ENCODE measurements at places on chromosomes 1 and 21.

GRCh38 chr1:207495801-207496792 is at the start of gene CR1:
TSS of gene CR1 (plus strand) at chr1:207496157. CDS start at chr1:207496268, 111 bp downstream.
- peak; percentile 13 for DNase-seq

- no peak for DNase-seq
Observed at GRCh38 chr1:79588719-79589118, 582.2 kb upstream of the ADGRL4 start.

GRCh38 chr1:205359771-205360565 is 3.2 kb upstream of the KLHDC8A start:
- no peak for DNase-seq

DNA sequence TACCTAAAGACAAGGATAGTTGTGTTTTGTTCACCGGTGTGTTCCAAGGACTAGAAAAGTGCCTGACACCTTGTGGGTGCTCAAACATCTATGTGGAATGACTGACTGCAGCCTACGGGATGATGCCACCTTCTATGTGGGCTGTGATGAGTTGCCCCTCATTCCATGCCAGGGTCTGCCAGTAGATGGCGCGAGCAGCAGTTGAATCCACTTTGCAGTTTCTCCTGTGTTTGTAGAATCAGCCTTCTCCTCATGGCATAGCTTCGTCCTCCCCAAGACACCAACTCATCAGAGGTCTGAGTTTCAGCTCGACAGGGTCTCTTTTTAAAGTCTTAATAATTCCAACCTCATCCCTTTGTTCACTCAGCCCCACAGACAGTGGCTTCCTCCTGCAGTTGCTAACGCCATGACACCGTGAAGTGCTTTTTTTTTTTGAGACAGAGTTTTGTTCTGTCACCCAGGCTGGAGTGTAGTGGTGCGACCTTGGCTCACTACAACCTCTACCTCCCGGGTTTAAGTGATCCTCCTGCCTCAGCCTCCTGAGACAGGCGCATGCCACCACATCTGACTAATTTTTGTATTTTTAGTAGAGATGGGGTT is 133.7 kb downstream of the CAPN8 start:
- peak; percentile 64 for DNase-seq

DNA sequence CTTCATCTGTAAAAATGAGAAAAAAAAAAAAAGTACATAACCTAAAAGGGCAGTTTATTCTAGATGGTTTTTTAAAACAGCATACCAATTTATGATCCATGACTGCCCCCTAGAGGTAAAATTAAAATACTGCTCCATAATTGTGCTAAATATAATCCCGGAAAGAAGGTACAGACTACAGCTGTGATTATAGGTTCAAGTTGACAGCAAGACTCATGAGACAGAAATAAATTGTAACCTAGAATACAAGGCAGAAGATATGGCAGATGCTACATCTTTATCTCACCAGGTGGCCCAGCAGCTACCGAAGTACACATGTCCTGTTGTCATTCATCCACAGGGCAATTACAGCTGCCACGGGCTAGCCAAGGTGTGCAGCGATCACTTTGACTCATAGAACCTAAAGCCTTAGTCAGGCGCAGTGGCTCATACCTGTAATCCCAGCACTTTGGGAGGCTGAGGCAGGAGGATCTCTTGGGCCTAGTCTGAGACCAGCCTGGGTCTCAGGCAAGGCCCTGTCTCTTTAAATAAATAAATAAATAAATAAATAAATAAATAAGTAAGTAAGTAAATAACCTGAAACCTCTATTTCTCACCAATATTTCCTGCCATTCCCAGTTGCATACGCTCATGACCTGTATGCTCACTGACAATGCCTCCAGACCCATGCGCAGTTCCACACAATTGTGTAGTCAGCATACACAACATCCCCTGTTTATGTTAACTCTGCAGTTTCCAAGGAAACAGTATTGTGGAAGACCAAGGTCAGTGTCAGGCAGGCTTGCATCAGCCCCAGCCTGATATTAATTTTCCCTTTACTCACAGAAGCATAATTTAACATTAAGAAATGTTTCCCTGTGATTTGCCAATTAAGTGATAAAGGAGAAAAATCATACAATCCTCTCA is 18.3 kb upstream of the PPIE start:
- DNase-seq = peak; percentile 71

- peak; percentile 80 for DNase-seq
Observed at GRCh38 chr1:212595787-212596714, 12.5 kb upstream of the ATF3 start.

DNA sequence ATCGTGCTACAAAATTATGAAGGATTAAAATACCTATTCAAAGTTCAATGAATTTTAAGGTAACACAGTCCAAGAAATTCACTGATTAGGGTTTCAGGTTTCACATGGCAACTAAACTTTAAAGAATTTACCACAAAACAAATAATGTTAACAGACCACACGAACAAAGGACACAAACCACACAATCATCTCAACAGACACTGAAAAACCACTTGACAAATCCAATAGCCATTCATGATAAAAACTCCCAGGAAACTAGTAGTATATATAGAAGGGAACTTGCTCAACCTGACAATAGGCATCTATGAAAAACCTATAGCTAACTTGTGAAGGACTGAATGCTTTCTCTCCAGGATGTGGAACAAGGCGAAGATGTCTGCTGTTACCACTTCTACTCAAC is 21.1 kb upstream of the SH2D5 start:
- no peak for DNase-seq

DNA sequence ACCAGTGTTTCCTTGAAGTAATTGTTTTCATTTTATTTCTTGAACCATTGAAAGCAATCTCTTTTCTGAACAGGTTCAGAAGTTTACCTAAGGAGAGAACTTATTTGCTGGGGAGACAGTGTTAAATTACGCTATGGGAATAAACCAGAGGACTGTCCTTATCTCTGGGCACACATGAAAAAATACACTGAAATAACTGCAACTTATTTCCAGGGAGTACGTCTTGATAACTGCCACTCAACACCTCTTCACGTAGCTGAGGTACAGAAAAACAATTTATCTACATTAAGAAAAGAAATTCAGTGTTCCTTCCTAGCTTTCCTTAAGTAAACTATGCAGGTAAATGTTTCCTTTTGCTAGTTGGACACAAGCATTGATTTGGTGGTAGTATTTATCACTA is 27.4 kb downstream of the AGL start:
- no peak for DNase-seq

- DNase-seq = no peak
Observed at GRCh38 chr1:41466146-41466545, 18.3 kb downstream of the EDN2 start.

DNA sequence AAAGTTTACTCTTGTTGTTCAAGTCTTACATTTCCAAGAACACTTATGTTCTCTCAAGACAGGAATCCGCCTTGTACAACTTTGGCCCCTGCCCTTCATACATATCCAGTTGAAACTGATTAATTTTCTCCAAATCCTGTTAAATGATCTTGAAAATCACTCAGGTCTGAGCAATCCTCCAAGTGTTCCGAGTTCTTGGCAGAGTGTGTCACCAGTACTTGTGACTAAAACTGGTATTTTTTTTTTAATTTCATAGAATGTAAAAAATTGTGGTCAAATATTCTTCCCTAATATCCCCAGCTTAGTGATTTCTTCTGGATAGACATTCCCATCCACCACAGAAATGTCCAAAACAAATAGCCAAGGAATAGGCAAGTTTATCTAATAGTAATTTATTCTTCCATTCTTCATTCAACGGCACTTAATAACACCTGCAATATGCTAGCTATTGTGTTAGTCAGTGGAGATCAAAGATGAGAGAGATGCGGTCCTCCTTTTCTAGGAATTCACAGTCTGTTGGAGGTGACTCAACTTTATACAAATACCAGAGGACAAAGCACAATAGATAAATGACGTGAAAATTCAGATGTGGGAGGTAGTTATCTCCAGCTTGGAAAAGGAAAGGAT is 71.4 kb downstream of the DIRAS3 start:
- DNase-seq = no peak

GRCh38 chr1:39406533-39407450 is 84.6 kb upstream of the BMP8A start:
- DNase-seq = no peak

DNA sequence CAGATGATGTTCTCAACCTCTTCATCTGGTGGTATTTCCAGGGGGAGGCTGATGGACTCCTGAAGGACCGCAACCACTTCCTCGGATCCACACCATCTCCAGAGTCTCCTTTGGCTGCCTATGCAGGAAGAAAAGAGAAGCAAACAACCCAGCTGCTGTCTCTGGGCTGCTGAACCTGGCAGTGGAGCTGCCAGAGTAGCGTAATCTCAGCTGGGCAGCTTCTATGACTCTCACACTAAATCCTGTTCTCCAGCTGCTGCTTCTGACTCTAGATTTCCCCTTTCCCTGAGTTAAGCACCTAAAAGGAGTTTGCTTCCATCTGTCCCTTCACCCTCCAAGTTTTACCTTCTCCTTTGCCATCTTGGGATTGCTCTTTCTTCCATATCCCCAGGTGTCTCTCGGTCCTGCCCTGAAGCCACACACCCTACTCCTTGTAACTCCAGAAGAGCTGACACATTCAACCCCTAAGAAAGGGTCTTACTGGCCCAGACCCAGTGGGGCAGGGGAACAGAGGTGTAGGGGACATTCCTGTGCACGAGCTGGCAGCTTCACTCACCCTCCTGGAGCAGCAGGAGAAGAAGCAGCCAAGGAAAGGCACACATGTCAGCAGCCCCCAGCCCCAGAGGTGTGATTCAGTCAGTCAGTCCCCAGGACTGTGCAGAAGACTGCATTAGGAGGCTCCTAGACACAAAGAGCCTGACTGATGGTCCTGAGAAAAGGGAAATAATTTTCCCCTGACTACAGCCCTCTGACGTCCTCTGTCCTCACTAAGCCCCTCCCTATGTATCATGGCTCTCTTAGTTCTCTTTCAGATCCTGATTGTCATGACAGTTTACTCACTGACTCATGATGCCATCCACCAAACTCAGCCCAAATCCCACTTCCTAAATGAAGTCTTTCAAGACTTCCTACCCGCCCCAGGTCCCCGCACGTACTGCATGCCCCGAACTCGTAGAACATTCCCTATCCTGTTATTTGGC is at the start of gene SLAMF9:
Gene SLAMF9 (minus strand): TSS at position 702 of the 980 bp plus-strand sequence. CDS start 100 bp downstream, at position 602.
- DNase-seq = no peak
